Stimulated activated CD8-positive, alpha-beta memory T cell treated with anti-CD3 and anti-CD28 coated beads, Interleukin-4, amount 100 ng/mL, for 4 hours (primary cell): ENCODE measurements at places on chromosomes 2 and 18.
A peak's percentile ranks its signal among the peaks of the same experiment; 100 is the strongest.

DNA sequence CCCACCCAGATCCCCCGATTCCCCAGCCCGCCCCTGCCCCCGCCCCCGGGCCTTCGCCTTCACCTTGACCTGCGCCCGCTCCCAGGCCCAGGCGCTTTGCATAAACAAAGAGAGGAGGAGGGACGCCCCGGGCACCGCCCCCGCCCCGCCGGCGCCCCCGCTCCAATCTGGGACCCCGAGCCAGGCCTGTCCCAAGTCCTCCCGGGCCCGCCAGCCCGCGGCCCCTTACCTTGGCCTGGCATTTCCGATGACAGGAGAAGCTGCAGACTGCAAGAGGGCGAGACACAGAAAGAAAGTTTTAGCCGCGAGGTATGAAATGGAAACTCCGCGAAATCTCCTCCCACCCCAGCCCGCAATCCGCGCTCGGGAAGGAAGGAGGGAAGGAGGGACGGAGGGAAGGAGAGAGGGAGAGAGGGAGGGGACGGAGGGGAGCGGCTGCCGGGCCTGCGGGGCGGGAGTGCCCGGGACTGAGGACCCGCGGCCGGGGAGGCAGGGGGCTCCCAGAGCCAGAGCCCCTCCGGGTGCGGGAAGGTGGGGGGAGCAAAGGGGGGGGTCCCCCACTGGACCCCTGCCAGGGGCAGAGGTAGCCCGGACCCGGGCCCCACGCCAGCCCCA is 24.2 kb downstream of the TNS1 start:
- no peak for DNase-seq

- DNase-seq = no peak
Observed at GRCh38 chr2:78644854-78645253, 380.6 kb upstream of the REG3G start.

- no peak for DNase-seq
Observed at GRCh38 chr2:120174963-120175581, 48.1 kb downstream of the TMEM185B start.

DNA sequence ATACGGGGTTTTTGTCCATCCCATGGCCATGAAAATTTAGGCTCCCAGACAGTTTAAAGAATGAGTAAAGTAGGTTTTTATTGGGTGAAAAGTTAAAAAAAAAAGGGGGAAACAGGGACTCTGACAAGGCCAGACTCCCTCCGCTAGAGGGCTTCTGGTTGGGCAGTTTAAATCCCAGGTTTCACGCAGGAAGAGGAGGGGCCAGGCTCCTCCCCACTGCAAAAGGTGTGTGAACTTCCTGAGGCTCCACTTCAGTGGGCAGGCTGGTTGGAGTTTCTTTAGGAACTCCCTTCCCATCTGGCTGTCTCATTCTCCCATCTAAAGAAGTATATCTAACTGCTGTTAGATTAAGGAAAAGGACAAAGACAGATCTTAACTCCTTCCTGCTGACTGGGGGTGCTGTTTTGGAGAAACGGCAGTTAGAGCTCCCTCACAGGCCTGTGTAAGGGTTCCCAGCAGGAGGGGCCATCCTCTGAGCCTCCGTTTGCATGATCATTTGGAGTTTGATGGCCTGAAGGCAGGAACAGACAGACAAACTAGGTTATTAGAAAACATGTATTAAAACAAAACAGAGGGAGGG is 1160.7 kb downstream of the CNTNAP5 start:
- DNase-seq = no peak

GRCh38 chr2:20184067-20184938 is 40.6 kb downstream of the SDC1 start:
- DNase-seq = no peak

- DNase-seq = no peak
Observed at GRCh38 chr2:129347486-129348217, 631.8 kb upstream of the RAB6C start.

GRCh38 chr2:225008179-225008856 is 34.0 kb downstream of the DOCK10 start:
- DNase-seq = no peak

DNA sequence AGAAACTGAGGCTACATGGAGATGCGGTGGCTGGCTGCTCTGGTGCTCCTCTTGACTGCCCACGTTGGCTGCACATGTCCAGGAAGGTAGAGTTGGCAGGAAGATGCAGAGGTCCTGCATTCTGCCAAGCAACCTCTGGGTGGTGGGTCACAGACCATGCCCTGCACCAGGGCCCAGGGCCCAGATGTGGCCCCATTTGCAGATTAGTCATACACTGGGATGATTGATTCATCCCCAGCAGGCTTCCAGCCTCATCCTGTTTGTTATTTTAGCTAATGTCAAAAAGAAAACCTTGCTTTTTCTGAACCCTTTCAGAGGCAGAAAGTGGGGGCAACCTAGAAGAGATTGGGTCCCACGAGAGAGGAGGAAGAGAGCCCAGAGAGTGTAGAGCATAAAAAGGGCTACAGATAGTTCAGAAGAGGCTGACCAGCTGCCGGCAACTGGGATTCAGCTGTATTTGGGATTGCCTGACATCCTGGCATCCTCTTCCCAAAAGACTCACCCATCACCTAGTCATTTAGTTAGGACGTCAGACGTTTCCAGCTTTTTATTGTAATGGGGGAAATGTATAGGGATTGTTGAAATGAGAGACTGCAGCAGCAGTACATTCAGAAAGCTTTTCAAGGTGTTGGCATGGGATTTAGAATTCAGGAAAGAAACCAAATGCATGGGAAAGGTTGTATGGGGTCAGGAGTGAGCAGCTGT is 101.9 kb downstream of the CTIF start:
- DNase-seq = no peak

- no peak for DNase-seq
Observed at GRCh38 chr2:143085125-143085784, 44.0 kb upstream of the ARHGAP15 start.

DNA sequence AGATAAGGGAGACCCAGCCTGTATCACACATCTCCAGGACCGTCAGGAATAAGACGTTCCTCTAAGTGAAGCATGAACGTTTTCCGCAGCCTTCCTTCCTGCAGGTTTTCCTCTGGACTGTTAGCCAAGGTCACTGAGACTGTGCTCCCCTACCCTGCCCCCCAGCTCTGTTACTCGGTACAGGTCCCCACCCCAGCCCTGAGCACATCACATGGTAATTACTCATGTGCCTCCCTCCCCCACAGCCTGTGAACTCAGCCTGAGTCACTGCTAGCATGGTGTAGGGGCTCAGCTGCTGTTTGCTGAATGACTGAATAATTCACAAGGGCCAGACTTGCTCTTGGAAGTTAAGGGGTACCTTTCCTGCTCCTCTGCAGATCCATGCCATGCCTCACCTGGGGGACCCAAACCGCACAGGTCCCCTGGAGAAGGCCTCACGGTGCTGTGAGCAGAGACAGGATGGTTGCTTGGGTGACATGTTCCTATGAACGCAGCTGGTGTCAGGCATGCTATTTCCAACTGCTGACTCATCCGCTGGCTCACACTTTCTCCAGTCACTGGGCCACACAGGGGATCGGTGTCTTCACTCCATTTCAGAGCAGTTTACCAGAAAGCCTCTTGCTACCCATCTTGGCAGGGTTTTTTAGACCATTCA is 88.2 kb downstream of the PLB1 start:
- DNase-seq = peak; percentile 70

GRCh38 chr2:127811397-127812321 is 688 bp upstream of the WDR33 start:
- DNase-seq = no peak

DNA sequence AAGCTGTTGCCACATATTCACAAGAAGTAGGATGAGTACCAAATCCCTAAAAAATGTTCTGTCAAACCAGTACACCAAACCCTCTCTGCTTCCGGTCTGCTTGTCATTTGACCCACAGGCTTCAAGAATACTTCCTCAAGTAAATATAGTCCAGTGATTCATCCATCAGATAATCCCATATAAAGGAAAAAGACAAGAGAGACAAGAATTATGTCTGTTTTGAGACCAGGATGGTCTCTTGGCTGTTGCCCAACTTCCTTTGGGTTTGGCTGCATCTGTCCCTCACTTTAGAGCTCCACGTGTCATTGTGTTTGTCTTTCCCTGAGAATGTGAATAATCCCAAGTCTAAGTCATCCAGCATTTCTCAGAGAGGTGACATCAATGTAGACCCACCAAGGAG is 91.5 kb upstream of the NRP2 start:
- DNase-seq = no peak

- no peak for DNase-seq
Observed at GRCh38 chr2:217802266-217802665, 200.5 kb downstream of the TNS1 start.

DNA sequence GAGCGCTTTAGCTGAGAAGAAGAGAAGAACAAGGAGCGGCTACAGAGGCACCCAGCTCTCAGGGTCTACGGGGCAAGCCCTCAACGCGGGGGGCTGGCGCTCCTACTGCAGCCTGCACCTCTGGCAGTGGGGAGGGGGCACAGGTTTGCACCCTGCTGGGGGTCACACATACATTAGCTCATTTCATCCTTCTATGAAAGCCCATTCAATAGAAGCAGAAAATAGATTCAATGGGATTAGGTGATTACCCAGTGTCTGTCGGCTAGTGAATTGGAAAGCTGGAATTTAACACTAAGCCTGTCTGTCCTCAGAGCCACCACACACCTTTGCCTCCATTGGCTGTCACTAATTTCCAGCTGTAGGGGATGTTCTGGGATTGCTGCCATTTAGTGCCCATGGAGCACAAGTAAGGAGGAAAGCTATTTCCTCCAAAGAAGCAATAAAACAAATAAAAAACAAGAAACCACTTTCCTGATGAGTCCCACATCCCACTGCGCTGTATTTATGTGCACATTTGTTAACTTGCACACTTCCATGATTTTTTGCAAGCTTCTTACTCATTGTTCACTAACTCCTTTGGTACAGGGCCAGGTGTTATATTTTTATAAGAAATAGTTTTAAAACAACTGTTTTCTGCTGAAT is 319.6 kb upstream of the REV1 start:
- no peak for DNase-seq

DNA sequence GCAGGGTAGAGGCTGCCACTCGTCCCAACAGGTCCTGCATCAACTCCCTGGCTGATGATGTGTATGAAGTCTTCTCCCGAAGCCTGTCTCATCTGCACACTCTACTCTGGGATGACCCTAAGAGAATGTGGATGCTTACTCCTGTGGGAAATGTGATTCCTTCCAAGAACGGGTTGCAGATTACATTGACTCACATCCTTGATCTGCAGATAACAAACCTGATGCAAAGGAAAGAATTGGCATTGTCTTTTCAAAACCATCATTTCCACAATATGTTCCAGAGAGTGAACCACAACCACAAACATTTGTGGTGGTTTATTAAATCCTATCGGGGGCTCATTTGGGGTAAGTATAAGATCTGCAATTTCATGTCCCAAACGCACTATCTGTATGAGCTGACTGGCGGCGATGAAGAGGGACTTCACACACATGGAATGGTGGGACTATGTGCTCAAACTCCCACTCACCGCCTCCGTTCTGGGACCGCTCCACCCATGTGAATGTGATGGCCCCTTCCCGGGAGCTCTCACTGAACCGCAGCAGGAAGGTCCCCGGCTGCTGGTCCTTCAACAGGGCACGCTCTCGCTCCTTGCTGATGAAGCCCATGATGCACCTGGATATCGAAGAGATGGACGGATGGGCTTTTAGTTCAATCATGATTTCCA is 35.5 kb downstream of the STAT1 start:
- DNase-seq = no peak

DNA sequence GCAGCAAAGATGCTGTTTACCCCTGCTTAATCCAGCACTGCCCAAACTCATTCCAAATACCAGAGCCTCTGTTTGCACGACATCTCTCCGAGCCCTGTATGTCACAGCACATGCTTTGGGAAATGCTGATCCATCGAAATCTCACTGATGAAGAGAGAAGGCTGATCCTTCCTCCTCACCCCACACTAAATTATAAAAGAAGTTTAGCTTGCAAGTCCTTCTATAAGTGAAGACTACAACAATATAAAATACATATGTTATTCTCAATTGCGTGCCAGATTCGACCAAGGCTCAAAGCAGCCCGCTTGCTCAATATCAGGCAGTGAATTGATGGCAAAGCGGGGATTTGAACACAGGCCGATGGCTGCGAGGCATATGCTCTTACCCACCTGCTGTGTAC is 30.7 kb upstream of the SLC35F6 start:
- DNase-seq = no peak

GRCh38 chr2:25368660-25369059 is 26.9 kb upstream of the DNMT3A start:
- DNase-seq = no peak

- no peak for DNase-seq
Observed at GRCh38 chr2:136051001-136051724, 65.7 kb upstream of the DARS1 start.

- no peak for DNase-seq
Observed at GRCh38 chr2:51986101-51986500, 954.2 kb upstream of the NRXN1 start.

GRCh38 chr18:21362831-21363230 is 120.8 kb downstream of the GREB1L start:
- no peak for DNase-seq

- DNase-seq = no peak
Observed at GRCh38 chr2:140658760-140659692, 1471.8 kb downstream of the LRP1B start.

DNA sequence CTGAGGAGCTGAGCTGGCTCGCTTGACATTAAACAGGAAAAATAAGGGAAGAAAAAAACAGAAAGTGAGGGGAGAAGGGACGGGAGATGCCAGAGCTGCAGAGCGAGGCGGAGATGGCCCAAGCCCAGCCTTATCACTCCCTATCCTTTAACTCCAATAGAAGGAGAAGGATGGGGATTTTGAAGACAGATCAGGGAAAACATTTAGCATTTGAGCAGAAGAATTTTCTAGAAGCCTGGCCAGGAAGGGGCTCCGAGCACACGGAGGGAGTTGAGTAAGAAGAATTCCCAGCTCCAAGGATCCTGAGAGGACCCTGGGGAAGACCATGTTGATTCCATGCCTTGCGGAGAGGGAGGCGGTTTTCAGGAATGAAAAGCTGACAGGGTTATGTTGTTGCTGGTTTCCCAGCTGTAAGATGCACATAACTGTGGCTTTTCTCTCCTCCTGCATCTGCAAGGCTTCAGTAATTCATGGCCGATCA is 35.6 kb downstream of the TWIST2 start:
- no peak for DNase-seq

- DNase-seq = no peak
Observed at GRCh38 chr18:35588995-35589394, 7.5 kb downstream of the GALNT1 start.

DNA sequence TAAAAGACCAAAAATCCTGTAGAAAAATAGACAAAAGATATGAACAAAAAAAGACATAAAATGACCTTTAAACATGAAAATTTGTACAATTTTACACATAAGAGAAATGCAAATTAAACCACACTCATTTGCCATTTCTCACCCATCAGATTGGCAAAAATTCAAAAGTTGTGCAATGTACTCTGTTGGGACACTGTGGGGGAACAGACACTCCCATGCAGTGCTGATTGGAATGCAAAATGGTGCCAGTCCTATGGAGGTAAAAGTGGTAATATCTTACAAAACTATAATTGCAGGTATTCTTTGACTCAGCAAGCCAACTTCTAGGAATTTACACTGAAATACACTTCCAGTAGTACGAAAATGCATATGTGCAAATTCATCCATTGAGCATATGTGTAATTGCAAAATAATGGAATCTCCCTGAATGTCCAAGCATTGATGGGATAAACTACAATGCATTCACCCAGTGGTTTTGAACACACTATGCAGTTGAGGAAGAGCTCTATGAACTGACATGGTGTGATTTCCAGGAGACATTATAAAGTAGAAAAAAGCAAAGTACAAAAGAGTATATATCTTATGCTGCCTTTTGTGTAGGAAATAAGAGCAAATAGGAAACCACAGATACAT is 201.8 kb upstream of the ZNF521 start:
- no peak for DNase-seq

GRCh38 chr2:138026111-138027020 is 62.1 kb downstream of the HNMT start:
- DNase-seq = no peak
